Esophagus mucosa (tissue), 1 donor: ENCODE measurements at places on chromosomes 2 and 18. TPM values are rescaled to one million over a fixed set of nuclear protein-coding genes. Genes with fewer than 3 reads are reported as not detected.
A peak's percentile ranks its signal among the peaks of the same experiment; 100 is the strongest.

DNA sequence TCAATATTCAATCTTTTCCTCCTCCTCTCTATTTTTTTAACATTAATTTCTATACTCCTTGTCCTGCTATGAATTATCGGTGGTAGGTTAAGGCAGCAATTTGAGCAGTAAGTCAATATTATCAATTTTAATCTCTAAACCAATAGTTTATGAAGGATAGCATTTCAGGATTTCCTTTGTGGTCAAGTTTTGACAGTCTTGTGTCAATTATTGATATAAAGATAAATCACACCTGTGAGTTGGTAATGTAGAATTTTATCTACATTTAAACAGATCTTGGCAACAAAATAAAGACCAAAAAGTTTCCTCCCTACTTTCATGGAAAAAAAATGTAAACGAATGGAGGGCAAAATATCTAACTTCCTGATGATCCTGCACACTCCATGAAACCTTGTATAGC, 87.3 kb downstream of the IKZF2 start:
- ATAC-seq, result no peak

DNA sequence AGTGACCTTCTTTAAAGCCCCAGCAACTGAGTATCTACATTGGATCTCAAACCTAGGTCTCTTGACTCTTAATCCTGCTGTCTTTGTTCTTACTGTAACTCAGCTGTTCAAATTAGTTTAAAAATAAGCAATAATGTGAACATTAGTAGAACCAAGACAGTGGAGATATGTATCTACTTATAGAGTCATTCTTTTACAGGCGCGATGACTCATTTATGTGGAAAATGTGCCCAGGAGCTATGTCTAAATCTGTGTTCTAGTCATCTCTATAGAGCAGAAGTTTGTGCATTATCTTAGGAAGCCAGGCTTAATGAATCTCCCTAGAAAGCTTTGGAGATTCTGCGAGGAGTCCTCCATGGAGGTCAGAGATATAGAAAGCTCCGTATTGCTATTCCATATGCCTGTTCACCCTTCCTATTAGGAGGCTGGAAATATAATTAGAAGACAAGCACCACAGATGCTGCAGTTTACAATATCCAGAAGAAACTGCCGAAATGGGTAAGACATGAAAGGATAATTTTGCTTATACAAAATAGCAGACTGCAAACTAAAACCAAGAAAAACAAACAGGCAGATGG, 211.6 kb downstream of the TRIB2 start:
- no peak for ATAC-seq

DNA sequence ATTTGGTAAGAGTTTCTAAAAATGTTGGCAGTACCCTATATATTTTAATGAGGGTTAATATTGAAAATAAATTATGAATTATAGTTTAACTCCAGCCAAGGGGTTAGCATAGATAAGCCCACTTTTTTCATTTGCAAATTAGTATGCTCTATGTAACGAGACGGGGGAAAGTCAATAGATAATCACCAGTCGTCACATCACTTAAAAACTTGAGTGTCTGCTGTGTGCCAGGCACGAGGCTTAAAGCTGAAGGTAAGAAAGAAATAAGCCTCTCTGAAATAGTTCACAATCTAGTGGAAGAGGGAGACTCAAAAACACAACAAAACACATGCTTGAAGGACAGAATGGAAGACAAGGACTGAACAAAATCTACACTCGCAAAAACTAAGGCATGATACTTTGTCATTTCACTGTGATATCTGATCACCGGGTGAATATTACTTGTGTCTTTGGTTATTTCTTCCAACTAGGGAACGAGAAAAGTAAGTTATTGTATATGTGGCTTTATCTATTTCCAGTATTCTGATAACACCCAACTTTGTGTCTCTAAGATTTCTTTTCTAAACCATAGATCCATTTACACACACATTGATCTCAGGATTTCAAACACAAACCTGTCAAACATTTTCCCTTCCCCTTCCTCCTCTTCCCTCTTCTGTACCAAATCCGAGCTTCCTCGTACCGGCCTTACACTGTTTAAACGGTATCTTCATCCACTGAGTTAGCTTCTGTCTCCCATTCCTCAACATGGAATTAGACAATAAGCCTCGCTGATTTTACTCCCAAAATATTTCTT, 199.1 kb downstream of the PIEZO2 start:
- no peak for ATAC-seq

RAX gene
- not detected for total RNA-seq

DNA sequence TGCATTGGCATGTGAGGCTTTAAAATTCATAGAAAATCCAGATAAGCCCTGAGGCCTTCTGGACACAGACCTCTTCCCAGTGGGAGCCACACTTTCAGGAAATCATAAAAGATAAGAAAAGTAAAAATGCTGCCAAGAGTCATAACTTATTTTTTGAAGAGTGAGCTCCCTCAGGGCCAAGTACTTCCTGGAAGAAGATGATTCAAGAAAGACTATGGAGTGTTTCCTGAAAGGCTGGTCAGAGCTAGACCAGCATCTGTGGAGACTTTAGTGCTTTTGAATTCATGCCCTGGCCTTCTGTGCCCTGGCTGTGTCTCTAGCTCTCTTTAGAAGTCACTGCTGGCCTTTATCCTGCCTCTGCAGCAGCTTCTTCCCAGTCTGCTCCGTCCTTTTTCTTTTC, 6.4 kb upstream of the XDH start:
- peak; percentile 67 for ATAC-seq

GRCh38 chr18:7789856-7790552, 222.9 kb downstream of the PTPRM start:
- no peak for ATAC-seq

DNA sequence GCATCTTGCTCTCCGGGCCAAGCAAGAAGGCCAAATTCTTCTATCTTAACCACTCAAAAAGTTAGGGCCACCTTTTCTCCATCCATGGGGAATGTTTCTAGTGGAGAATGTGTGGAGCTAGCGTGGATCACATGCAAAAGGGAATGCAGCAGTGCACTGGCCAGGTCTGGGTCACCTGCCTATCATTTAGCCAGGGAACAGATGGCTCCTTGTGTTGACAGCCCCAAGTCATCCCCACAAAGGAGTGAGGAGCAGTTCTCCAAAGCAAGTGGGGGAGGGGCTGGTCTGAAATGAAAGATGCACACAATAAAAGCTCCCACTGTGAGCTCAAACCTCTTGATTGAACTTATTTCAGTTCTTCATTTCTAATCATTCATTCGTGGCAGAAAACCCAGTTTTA, 19.1 kb downstream of the EPB41L3 start:
- ATAC-seq, result no peak

TDRD15 gene
- not detected for total RNA-seq

CD302 gene
- total RNA-seq, result 1.6 TPM
